ENCODE measurements at places on chromosomes 7 and 10.

GRCh38 chr10:58326967-58327381 is 7.8 kb upstream of the UBE2D1 start:
- DNase-seq, result peak; percentile 70

DNA sequence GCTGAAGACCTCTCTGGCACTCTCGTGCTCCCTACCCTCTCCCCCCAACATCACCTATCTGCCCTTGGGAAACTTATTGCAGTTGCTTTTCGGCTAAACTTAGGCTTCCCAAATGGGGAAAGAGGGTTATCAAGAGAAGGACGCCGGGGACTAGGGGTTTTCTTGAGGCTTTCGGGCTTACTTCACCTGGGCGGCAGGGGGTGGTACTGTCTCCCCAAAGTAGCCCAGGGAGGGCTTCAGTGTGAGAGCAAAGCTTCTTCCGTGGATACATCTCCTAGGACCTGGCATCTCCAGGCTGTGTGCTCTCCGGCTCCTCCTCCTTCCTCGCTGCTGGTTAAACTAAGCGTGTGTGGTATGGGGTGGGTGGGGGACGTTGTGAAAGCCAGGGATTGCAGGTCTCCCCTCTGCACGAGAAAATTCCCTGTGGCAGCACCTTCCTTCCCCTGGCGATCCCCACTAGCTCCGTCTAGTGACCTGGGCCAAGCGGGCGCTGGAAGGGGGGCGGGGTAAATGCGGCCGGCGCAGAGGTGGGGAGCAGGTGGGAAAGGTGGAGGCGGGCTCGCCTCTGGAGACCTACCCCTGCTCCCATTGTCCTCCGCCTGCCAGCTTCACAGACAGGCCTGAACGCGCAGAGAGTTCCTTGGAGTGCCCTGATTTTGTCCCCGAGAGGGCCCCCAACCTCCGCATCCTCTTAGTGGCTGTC is 1.1 kb downstream of the PLXDC2 start:
- peak; percentile 81 for DNase-seq

GRCh38 chr7:158588085-158588877 is 658 bp upstream of the PTPRN2 start:
- DNase-seq, result peak; percentile 38

GRCh38 chr7:28088901-28089714 is 91.5 kb downstream of the JAZF1 start:
- DNase-seq, result no peak

DNA sequence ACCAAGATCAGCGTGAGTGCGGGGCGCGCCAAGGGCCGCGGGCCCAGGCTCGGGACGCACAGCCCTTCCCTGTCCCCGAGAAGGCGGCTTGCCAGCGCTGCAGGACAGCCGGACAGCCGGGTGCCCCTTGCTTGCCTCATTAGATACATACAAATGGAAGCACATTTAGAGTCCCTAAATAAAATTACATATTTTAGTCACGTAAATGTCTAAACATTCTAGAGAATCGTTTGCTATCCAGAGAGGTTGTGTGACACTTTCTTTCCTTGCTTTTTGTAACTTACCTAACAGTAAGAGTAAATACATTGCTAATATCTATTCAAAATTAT is 4.8 kb downstream of the VSTM2A start:
- no peak for DNase-seq

DNA sequence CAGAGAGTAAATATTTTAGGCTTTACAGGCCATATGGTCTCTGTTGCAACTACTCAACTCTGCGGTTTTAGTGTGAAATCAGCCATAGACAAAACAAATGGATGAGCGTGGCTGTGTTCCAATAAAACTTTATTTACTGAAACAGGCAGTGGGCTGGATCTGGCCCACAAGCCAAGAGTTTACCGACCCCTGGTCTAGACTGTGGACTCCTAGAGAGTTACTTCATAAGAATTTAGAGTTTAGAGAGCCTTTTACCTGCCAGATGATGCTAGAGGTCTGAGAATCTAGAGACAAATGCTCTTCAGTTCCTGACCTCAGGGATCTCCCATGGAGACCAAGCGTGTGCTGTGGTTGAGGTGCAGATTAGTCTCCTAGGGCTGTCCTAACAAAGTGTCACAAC is 174.8 kb downstream of the PTEN start:
- DNase-seq, result no peak

GRCh38 chr7:143015926-143016490 is 10.9 kb downstream of the OR9A2 start:
- no peak for DNase-seq

GRCh38 chr7:146503844-146504243 is 387.2 kb downstream of the CNTNAP2 start:
- DNase-seq, result peak; percentile 31

- DNase-seq, result no peak
Observed at GRCh38 chr10:120702032-120702431, 149.1 kb upstream of the WDR11 start.

- DNase-seq, result no peak
Observed at GRCh38 chr10:24343686-24344085, 134.7 kb downstream of the KIAA1217 start.

DNA sequence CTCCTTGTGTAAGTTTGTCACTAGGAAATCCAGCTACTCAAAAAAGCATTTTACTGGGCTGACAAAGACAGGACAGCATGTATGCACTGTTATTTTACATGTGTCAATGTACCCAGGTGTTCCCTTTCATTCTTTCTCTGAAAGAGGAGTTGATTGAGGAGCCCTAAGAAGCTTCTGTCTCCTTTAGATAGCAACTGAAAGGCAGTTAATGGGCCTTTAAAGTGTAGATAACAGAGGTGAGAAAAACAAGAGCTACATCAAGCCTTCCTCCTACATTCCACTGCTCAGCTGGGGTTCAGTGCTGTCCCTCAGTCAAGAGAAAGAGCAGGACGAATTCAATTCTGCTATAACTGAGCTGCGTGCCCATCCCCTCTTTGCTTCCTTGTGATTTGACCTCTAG is 12.8 kb upstream of the WIPF3 start:
- peak; percentile 86 for DNase-seq

DNA sequence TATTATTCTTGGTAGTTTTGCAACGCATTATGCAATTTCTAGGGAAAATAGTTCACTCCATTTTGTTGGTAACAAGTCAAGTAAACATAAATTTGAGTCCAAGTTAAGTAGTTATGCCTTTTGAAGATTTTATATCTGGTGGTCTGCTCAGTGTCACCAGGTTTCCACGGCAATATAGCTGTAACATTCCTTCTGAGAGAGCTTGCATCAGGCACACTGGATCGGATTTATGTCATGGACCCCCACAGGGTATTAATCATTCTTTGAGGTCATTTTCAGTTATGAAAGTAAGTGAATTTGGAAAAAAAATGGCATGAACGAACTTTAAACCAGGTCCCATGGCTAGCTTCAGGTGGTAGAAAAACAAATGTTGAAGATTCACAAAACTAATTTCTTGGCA is 136.3 kb downstream of the POLR1F start:
- DNase-seq, result no peak

DNA sequence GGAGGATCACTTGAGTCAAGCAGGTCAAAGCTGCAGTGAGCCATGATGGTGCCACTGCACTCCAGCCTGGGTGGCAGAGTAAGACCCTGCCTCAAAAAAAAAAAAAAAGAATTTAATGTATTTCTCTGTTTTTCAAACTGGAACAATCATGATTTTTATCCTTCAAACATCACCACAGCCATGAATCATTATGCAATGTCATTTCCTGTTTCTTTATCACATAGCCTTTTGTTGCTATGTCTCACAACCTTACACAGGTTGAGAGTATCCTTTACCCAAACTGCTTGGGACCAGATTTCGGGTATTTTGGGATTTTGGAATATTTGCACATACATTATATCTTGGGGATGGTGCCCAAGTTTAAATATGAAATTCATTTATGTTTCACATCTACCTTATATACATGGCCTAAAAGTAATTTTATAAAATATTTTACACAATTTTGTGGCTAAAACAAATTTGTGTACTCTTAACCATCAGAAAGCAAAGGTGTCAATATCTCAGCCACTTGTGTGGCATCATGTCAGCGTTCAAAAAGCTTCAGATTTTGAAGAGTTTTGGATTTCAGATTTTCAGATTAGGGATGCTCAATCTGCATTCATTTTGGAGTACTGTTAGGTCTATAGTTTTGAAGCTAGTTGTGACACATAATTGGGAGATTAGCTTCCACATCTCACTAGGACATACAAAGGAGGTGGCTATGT is 8.2 kb downstream of the NT5C3A start:
- no peak for DNase-seq

- DNase-seq, result peak; percentile 38
Observed at GRCh38 chr10:22610610-22611009, 103.8 kb downstream of the PIP4K2A start.

GRCh38 chr10:93612311-93612710 is at the start of gene PDE6C:
Gene PDE6C (plus strand): TSS chr10:93612537. CDS start chr10:93612726, 189 bp downstream.
- no peak for DNase-seq

GRCh38 chr7:70771451-70771850 is 360.5 kb upstream of the GALNT17 start:
- DNase-seq, result peak; percentile 57

DNA sequence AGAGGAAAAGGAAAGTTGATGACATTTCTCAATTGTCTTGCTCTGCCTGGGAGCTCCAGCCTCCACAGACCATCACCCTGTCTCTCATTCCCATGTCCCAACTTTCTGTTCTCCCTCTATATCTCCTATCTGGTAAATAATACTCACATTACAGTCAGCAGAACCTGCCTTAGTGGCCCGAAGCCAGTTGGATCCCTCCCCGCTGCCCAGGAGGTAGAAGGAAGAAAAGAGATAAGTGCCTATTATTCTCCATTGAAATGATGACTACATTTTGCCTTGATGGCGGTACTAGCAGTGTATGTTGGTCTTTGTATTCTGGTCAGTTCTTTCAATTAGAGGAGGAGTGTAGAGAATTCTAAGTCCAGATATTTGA is 91.9 kb downstream of the CSTF2T start:
- no peak for DNase-seq

DNA sequence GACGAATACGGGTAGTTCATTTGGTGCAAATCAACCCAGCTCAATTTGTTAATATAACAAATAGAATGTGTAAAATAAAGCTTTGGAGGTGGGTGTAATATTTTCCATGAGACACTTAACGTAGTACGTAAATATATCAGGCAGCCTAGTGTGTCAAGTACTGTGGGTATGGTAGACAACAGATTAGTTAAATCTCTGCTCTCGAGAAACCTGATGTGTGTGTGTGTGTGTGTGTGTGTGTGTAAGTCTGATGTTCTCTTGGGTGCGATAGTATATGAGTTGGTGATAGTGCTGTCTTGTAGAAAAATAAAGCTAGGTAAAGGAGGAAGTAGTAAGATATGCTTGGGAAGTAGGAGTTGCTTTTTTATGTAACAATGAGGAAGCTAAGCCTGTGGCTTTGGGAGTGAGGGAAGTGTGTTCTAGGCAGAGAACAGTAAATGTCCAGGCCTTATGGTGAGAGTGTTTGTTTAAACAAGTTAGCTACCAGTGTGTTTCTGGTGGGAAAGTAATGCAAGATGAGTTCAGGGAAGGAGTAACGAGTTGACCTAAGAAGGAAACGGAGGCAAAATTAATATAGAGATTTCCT is 26.1 kb downstream of the WAC start:
- no peak for DNase-seq

GRCh38 chr10:22589851-22590514 is 124.4 kb downstream of the PIP4K2A start:
- DNase-seq, result no peak

DNA sequence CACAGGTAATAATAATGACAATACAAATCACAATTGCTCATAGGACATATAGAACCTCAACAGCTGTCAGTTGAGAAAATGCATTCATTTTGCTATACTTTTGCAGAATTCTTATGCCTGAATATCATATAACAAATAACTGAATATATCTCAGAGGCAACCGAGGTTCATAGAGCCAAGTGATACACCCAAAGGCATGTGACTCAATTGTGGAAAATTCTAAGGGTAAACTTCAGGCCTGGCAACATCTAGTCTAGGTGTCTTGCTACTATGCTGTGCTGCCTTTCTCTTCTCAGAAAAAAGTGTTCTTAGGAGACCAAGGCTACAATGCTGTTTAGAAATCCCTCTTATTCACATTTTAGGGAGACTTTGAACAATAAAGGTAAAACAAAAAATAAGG is 270.7 kb downstream of the BAMBI start:
- no peak for DNase-seq

- DNase-seq, result peak; percentile 43
Observed at GRCh38 chr7:65907501-65908198, 34.8 kb downstream of the VKORC1L1 start.

- DNase-seq, result no peak
Observed at GRCh38 chr7:36690514-36691187, 33.6 kb downstream of the AOAH start.

DNA sequence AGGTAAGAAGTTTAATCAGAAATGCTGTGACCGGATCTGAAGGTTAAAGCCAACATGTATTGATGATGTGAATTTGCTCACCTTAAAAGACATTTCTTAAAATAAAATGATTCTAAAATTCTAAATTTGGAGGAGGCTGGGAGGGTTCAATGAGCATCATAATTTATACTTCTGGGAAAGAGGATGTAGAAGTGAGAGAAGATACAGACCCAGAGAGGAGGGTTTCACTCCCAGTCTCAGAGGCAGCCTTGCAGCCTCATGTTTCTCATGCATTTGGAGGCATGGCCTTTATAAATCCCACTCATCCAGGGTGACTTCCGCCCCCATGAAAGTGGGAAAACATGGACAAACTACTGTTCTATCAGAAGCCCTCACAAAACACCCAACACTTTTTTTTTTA is 305.6 kb upstream of the PITRM1 start:
- no peak for DNase-seq
